NCI-H460 (cell line): ENCODE measurements at places on chromosomes 4 and X. TPM values are rescaled to one million over a fixed set of nuclear protein-coding genes. Genes with fewer than 3 reads are reported as not detected.

Gene CTSO
- 3.7 and 5.6 TPM in 2 replicates for total RNA-seq

Gene FGFBP2
- total RNA-seq, result not detected in 2 replicates

Gene PASD1
- total RNA-seq, result not detected in 2 replicates

Gene UGT2B10
- not detected in 2 replicates for total RNA-seq

Gene FABP2
- not detected in 2 replicates for total RNA-seq

Gene NKX3-2
- 0.12 and 0.38 TPM in 2 replicates for total RNA-seq

Gene RNF113A
- total RNA-seq, result 26.2 and 30.3 TPM in 2 replicates

Gene DDIT4L
- 46.5 and 48.0 TPM in 2 replicates for total RNA-seq

Gene F8
- 3.4 and 5.3 TPM in 2 replicates for total RNA-seq

Gene ADGRG4
- total RNA-seq, result not detected in 2 replicates

Gene RBM3
- total RNA-seq, result 304 and 352 TPM in 2 replicates

Gene ZCCHC18
- total RNA-seq, result 0.47 TPM in 1 of 2 replicates, not detected in the other

Gene NIPAL1
- total RNA-seq, result 2.0 and 3.0 TPM in 2 replicates

Gene UGT2B17
- total RNA-seq, result not detected in 2 replicates

Gene CFAP299
- total RNA-seq, result not detected in 2 replicates

Gene TEC
- total RNA-seq, result 2.7 and 2.9 TPM in 2 replicates

Gene FAM47A
- not detected in 2 replicates for total RNA-seq

Gene ATP1B4
- total RNA-seq, result not detected in 2 replicates

Gene DDX3X
- 222 and 303 TPM in 2 replicates for total RNA-seq

Gene NPY5R
- total RNA-seq, result not detected in 2 replicates

Gene TRIM61
- not detected in 2 replicates for total RNA-seq

Gene DCLK2
- total RNA-seq, result 12.0 and 12.8 TPM in 2 replicates

Gene CXorf51B
- total RNA-seq, result not detected in 2 replicates

Gene RENBP
- total RNA-seq, result 0.66 and 0.87 TPM in 2 replicates

Gene SYN1
- 0.14 TPM in 1 of 2 replicates, not detected in the other for total RNA-seq

Gene MAGT1
- 90.5 and 95.0 TPM in 2 replicates for total RNA-seq

Gene NAA11
- total RNA-seq, result not detected in 2 replicates

Gene RAB9B
- total RNA-seq, result 0.67 and 0.98 TPM in 2 replicates

Gene MXRA5
- not detected in 2 replicates for total RNA-seq

Gene SHROOM2
- total RNA-seq, result 0.12 and 0.17 TPM in 2 replicates

Gene ITIH6
- 0.02 and 0.03 TPM in 2 replicates for total RNA-seq

Gene CORIN
- total RNA-seq, result 0.12 TPM in 2 replicates

Gene SMR3A
- not detected in 2 replicates for total RNA-seq

Gene KLHL34
- total RNA-seq, result not detected in 2 replicates

Gene SH2D1A
- not detected in 2 replicates for total RNA-seq

Gene RAB41
- total RNA-seq, result not detected in 2 replicates

Gene EOLA2
- 28.5 and 37.4 TPM in 2 replicates for total RNA-seq
